ENCODE measurements at places on chromosomes 4 and X.

- no peak for DNase-seq
Measured at GRCh38 chr4:153159728-153160221, 44.5 kb upstream of the TRIM2 start.

DNA sequence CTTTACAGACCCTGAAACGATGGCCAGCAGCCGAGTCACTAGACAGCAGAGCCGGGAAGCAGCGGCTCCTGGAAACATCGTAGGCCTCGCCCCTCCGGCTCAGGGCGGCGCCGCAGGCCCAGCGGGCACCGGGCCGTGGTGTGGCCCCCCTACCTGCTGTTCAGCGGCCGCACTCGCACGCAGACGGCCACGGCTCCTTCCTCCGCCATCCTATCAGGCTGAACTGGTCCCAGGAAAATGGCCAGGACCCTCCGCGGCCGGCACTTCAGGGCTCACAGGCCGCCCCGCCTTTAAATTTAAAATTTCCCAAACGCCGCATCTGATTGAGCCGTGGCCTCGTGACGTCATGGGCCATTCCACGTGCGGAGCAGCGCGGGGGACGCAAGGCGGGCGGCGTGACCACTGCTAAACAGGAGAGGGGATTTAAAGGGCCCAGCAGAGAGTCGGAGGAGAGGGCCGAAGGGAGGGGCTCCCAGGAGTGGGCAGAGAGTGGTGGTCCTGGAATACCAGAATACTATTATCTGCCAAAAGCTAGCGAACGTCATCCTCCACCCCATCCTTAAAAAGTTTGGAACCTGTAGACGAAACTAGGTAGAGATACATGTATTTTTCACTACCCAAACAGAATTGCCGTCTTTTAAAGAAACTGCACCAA is at the start of gene CENPE:
CENPE (minus strand) TSS at position 233 of the 655 bp plus-strand sequence; CDS start at position 209, 24 bp downstream.
- no peak for DNase-seq

DNA sequence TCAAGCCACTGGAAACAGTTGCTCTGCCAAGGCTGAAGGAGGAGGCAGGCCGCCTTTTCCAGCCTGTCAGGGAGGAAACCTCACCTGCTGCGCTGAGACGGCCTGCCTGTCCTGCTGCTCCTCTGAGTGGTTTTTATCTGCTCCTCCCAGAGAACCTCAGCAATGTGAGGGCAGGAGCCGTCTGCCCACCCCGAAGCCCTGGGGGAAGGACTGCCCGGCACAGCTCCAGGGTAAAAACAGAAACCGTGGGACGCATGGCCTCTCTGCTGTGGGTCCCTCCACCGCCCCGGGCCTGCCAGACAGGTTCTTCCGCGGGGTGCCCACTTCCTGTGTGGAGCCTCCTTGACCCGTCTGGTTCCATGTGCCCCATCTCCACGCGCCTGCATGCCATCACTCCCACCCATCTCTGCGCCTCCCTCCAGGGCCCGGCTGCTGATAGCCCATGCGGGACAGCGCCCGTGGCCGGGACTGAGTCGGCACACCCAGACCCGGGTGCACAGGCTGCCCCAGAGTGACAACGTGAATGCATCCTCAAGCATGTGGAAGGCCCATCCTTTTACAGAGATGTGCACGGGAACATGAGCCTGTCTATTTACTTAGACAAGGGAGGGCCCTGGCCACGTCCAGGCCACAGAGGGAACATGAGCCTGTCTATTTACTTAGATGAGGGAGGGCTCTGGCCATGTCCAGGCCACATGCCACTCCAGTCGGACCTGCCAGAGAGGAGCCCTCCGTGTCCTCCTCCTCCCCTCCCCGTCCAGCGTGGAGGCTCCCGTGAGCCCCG is 4.0 kb upstream of the SLC49A3 start:
- no peak for DNase-seq

GRCh38 chr4:53498706-53499105 is 92.6 kb downstream of the LNX1 start:
- no peak for DNase-seq

Measured in cortex of kidney (tissue), 1 donor.